PC-9 (cell line): ENCODE measurements at places on chromosomes 11 and 22. TPM values are rescaled to one million over a fixed set of nuclear protein-coding genes. Genes with fewer than 3 reads are reported as not detected.

DNA sequence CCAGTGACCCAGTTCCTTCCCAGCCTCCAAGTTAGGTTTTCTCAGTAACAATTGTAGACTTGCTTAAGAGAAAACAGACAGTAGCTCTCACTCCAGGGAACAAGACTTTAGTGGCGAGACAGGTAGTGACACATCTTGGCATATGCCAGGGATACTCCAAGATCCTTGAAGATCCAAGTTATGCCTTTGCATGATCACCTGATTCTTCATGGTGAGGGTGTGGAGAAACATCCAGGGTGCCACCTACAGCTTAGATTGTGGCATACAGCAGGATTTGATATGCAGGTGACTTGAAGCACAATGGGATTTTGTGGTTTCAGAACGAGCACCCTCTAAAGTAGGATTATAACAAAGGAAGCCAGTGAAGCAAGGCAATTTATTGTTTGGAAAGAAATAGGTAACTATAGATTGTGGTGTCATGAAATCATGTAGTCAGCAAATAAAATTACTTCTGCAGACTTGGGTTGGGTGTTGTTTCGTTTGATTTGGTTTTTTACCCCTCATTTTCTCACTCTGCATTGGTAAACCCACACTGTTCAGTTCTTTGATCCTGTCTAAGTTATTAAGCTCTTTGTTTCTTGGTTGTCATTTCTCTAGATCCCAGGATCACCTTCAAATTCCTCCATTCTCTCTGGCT lies 9.2 kb downstream of the POU2AF3 start:
- no peaks in the 10 kb centered on the region for H3K27me3 ChIP-seq
- no peak overlapping the region for H3K4me3 ChIP-seq
- DNase-seq: no peak
- H3K4me1 ChIP-seq: peaks cover 21% of the 10 kb centered on the region
- no peaks in the 10 kb centered on the region for H3K36me3 ChIP-seq
- no peak overlapping the region for H3K27ac ChIP-seq

The CYP2D6 gene
- total RNA-seq: 6.7 TPM in 2 replicates

DNA sequence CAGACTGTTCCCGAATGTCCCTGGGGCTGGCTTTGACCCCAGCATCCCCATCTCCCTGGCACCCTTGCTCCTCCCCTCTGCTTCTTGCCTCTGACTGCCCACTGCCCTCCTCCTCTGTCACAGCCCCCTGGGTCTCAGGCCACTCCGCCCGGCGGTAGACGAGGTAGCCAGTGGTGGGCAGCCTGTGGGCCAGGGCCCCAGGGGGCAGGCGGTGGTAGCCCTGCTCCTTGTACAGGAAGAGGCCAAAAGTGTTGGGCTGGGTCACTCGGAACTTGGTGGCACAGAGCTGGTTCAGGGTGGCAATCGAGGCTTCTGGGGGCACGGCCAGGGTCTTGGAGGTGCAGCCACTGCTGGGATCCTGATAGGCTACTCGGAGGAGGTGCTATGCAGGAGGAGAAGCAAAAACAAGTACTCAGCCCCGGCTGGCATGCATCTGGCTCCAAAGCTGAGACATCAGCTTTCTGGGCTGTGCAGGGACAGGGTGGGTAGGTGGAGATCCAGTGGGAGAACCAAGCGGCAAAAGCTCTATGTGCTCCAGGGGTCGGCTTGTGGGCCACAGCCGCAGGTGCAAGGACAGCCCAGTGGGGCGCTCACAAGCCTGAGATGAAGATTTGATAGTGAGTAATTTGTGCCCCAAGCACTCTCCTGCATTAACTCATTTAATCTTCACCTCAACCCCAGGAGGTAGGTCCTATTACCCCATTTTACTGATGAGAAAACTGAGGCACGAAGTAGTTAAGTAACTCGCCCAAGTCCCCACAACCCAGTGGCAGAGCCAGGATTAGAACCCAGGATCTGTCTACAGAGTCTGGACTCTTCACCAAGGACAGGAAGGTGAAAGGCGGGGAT lies 3.6 kb downstream of the RIN1 start:
- H3K4me3 ChIP-seq: no peak overlapping the region
- peaks cover 27% of the 10 kb centered on the region for H3K4me1 ChIP-seq
- no peaks in the 10 kb centered on the region for H3K27me3 ChIP-seq
- no peak overlapping the region for H3K27ac ChIP-seq

DNA sequence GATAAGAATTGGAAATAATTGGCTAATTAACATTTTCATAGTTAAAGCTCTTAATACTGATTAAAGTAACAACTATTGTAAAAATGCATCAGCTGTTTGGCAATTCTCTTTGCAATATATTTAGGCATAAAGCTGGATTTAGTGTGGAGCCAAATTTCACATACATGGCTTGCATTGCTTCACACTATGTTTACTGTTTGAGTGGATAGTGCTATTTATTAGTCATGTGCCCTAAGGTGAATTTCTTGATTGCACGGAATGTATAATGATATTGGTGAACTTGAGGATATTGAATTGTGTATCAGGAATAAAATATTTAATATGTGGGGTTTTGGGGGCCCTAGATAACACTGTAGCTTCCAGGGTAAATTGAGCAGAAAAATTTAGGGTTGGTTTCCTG lies 100.9 kb downstream of the AASDHPPT start:
- H3K36me3 ChIP-seq: no peaks in the 10 kb centered on the region
- no peak for DNase-seq
- no peak overlapping the region for H3K27ac ChIP-seq

The MRGPRX4 gene
- total RNA-seq: not detected in 2 replicates

- no peak for DNase-seq
- no peaks in the 10 kb centered on the region for H3K4me1 ChIP-seq
- H3K27me3 ChIP-seq: no peaks in the 10 kb centered on the region
- no peak overlapping the region for H3K4me3 ChIP-seq
- H3K36me3 ChIP-seq: no peaks in the 10 kb centered on the region
Measured at GRCh38 chr11:80284946-80285785, 844.3 kb upstream of the TENM4 start.
